CD8-positive, alpha-beta memory T cell (primary cell): ENCODE measurements at places on chromosomes 1 and 21. TPM values are rescaled to one million over a fixed set of nuclear protein-coding genes. Genes with fewer than 3 reads are reported as not detected.

RALGPS2 gene
- total RNA-seq: 1.8 TPM

CAPN9 gene
- not detected for total RNA-seq

SCAMP3 gene
- total RNA-seq: 152 TPM

SERPINC1 gene
- not detected for total RNA-seq

PTPN14 gene
- 0.91 TPM for total RNA-seq

PRELP gene
- total RNA-seq: not detected

DNA sequence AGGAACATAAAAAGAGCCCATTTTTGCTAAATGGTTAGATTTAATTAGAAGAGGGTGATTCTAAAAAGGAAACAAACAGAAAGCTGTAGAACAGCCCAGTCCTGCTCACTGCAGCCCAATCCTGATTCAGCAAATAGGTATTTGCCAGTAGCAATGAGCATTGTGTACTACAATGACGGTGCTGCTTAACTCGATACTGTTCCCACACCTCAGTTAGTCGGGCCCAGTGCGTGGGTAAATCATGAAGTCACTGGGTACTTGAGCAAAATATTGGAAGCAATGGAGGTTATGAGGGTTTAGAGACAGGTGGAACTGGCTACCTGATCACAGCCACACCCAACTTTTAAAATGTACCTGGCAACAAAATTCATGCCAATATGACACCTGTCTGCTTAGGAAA, 101.5 kb upstream of the ADGRL2 start:
- DNase-seq: no peak

- no peak for DNase-seq
Observed at GRCh38 chr1:116111524-116112021, 374 bp downstream of the MAB21L3 start.

- no peak for DNase-seq
Observed at GRCh38 chr1:74193908-74194307, 4.1 kb downstream of the LRRIQ3 start.

GRCh38 chr1:104466068-104466467, 716.4 kb downstream of the AMY1C start:
- no peak for DNase-seq

DNA sequence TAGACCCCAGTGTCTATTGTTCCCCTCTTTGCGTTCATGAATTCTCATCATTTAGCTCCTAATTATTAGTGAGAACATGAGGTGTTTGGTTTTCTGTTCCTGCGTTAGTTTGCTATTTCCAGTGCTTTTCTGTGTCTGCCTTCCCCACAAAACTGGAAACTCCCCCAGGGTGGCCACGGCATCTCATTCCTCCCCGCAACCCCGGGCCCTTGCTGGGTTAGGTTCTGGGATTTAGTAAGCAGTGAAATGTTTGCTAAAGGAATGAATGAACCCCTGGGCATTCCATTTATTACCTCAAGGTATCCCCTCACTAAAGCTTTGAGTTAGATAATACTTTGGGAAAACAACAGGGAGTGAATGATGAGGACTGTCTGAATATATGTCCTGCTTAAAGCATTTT, 142.9 kb downstream of the GLUL start:
- DNase-seq: no peak
